Sigmoid colon (tissue), 7 donors: ENCODE measurements at places on chromosomes 12 and 14. TPM values are rescaled to one million over a fixed set of nuclear protein-coding genes. Genes with fewer than 3 reads are reported as not detected.

Gene MFAP5
- 313 TPM for total RNA-seq

Gene CBLN3
- total RNA-seq, result 8.9 TPM

Gene LRRC43
- 0.54 TPM for total RNA-seq

Gene CHGA
- total RNA-seq, result 0.99 TPM

Gene LTB4R
- total RNA-seq, result 2.1 TPM

Gene TMEM229B
- 6.1 TPM for total RNA-seq

GRCh38 chr12:124814741-124815613 is 48.7 kb downstream of the SCARB1 start:
- DNase-seq, result no peak

GRCh38 chr12:131348646-131349045 is 362.2 kb upstream of the SFSWAP start:
- no peak for DNase-seq

DNA sequence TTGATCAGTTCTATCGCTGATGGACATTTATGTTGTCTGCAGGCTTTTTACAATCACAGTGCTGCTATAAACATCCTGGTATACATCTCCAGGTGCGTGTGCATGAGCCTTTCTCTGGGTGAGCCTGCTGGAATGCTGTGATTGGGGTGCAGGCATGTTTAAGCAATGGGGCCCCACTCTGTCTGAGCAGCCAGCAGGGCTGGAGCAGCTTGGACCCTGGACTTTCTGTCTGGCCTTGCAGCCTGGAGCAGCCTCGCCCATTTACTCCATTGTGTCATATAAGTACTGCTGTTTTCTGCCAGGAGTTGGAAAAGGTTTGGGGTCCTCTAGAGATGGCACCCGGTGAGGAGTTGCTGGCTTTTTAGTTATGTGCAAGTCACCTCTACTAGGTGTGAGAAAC is 199.0 kb downstream of the KIF26A start:
- no peak for DNase-seq

DNA sequence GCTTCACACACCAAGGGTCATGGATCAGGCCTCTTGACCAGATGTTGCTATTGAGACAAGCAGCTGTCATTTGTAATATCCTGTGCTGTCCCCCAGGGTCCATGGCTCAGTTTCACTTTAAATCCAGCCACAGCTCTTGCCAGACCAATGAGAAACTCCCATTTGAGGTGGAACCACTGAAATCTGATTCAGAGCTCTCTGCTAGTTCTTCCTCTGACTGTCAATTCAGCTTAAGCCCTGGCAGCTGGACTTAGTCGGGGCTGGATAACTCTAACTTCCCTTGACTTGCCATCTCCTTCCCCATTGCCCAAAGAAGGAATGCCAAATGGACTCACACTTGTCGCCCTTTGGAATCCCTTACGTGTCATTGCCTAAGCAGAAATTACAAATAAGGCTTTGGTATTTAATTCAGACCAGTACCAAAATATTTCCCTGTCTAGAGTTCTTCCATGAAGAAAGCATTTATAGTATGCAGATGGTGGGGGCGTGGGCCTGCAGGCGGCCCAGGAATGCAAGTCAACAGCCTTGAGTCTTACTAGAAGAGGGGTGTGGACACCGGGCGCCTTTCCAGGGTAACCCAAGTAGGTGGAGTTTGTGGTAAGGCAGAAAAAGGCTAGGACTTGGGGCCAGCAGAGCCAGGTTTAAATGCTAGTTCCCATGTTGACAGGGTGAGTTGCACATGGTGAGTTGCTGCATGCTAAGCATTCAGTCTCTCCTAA is 96.9 kb upstream of the TMPO start:
- DNase-seq, result peak; percentile 89

- DNase-seq, result no peak
These were observed 37.1 kb downstream of the TMEM30B start for GRCh38 chr14:61244009-61244408.

DNA sequence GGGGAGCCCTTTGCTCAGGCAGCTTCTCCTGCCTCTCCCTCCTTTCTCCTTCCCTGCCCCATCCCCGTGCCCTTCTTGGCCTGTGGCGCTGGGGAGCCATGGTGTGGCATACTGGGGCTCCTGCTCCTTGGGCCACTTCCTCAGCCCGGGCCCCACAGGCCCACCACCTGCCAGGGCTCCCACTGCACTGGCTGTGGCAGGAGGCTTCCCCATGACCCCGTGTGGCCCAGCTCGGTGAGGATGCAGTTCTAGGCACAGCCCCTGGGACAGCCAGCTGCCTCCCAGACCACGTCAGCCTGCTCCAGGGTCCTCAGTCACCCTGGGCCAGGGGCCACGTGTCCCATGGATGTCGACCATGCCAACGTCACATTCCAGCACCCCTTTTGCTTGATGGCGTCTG is 13.0 kb upstream of the AMN start:
- no peak for DNase-seq

DNA sequence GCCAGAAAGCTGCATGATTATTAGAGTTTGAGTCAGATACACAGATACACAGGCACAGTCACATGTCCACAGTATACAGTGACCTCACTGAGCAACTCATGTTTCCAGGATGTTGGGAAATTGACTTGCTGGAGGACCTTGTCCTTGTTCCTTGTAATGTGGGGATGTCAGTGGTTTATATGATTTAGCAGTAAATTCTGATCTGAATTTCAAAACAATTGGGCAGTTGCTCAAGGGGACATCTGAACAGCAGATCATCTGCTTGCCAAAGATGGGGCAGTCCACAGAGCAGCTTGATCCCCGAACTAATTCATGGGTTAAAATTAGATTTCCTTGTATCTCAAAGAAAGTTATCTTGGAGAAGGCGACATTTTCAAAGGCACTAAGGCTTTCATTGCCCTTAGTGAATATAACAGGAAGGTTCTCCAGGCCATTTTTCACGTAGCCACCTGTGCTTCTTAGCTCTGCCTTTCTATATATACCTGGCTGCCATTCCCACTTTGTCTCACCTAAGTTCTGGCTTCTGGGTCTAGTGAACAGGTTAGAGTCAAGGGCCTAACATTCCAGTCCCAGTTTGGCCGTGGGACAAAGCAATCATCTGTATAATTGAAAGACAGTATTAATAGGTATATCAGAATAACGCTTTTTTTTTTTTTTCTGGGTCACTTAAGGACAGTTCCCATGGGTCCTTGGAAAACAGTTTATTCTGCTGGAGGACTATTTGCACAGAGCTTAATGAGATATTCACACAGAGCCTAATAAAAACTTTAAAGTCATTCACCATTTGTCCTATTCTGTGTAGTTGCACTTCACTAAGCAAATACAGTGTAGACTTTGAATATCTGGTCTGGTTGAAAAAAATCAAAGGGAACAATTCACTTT is 64.9 kb upstream of the STRN3 start:
- peak; percentile 72 for DNase-seq

DNA sequence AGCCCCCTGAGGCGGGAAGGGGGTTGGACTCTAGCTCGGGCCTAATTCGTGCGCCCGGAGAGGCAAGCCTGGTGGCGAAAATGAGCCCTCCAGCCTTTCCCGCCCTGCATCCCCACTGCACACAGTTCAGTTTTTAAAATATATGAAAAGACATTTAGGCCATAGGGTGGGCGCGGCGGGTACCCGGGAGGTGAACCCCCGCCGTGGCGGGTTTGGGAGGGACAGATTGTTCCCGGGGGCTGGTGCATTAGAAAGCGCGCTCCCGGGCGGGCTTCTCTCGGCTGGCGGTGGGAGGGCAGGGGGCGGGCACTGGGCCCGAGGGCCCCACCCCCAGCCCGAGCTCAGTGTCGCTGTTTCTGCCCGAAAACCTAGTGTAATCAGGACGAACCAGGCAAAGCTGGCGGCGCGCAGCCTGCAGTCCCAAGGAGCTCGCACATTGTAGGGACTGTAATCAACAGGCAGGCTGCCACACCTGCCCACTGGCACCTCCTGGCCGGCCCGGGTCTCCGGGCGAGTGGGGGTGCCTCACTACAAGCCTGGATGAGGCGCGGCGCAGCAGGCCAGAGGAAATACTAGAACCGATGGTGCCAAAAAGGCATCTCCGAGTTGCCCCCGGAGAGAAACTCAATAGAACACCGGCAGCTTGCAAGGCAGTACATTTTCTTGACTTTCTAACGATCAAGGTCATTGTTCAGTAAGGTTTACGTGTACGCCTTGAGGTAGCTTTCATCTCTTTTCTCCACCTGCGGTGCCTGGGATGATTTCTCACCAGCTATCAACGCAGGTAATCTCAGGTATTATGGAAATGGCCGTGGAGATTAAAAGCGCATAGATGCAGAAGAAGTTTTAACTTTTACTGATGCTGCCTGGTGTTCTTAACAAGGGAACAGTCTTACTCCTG is 764 bp upstream of the SPTB start:
- peak; percentile 62 for DNase-seq

- DNase-seq, result peak; percentile 95
These were observed 8.8 kb downstream of the ALDH2 start for GRCh38 chr12:111775205-111776193.

GRCh38 chr14:91135039-91135438 is 21.2 kb downstream of the DGLUCY start:
- no peak for DNase-seq

DNA sequence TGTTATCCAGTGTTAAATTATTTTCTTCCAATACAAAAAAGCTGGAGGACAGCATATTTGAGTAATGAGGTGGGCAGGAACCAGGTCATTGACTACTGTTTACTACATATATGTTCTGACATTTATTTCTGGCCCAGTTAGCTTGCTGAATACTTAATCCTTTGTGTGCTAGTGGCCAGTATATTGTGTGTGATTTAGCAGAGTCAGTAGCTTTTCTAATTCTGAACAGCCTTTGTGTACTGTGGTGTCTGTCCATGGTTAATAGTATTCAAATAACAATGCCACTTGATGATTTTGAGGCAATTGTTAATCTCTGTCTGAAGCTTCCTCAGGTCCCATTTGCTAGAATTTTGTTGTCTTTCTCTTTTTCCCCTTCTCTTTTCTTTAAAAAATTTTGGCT is 286.5 kb upstream of the E2F7 start:
- no peak for DNase-seq

DNA sequence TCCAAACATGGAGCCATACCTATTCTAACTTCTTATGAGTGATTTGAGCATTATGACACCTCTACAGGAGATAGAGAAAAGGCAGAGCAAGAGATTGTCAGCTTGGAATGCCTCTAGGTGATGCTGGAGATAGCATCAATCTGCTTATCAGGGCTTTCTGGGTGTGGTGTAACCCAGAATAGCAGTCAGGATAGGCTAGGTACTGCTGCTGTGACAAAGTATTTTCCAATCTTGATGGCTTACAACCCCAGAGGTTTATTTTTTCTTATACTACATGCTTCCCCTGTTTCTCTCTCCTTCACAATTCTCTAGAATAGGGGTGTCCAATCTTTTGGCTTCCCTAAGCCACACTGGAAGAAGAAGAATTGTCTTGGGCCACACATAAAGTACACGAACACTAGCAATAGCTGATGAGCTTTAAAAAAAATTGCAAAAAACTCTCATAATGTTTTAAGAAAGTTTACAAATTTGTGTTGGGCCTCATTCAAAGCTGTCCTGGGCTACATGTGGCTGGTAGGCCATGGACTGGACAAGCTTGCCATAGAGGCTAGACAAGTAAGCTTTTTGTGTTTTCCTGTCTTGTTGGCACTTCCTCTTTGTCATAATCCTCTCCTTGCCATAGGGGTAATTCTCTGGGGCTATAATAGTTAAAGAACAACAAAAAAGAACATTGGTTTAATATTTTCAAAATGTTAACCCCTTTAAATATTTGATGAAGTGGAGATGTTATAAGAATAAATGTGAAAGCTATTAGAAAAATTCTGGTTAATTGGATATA is 123.9 kb upstream of the PMCH start:
- no peak for DNase-seq

DNA sequence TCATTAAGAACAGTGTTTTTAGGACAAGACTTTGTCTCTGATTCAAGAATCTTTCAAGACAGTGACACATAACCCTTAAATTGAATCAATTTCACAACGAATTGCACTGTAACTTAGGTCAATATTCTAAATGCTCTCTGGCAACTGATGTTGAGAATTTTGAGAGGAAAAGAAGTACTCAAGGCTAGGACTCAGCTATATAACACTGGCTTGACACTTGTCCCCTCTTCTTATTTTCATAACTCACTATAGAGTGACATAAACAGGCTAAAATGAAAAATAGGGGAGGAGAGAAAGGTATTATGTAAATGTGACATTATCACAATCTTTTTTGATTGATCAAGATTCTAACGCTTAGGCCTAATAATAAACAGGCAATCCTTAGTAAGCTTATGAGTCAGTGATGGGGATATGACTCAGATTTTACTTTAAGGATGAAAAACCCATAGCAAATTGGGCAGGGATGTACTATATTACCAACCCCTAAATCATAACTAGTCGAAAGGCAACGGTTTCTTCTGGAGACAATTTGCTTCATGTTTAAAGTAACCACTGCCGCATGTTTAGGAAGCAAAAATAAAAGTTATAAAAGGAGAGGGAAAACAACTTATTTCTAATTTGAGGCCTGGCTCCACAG is 10.9 kb downstream of the BTG1 start:
- no peak for DNase-seq

DNA sequence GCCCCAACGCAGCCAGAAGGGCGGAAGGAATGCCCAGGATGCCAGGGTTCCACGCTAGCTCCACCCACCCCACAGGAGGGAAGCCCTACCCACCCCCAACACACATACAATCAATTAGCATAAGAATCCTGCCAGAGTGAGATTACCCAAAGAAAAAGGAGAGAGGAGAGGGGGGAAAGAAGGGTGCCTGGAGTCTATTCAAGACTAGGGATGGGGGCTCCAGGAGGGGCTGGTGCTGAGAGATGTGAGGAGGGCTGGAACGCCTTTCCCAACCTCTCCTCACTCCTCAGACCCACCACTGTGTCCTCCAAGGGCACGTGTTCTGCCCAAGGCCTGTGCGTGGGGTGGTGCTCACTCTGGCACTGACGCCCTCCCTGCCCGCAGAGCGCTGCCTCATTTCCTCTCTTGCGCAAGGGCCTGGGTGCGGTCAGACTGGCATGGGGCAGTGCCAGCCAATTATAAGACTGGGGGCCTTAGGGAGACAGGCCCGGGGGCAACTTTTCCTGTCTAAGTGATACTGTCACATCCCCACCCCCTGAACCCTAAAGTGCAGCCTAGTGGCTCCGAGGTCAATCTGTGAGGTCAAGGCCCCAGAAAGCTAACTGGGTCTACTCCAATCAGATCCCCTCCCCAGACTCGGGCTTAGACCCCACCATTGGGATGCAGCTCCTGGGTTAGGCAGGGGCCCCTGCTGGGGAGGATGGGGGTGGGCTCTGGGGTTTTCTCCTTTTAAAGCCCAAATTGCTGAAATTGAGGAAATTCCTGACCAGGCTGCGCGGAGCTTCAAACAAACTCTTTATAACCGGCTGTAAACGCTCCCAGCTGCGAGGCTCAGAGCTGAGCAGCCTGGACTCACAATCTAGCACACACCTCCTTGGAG is 10.2 kb upstream of the ITGB7 start:
- DNase-seq, result peak; percentile 81
